ENCODE measurements at places on chromosomes 2 and 18.

- DNase-seq: no peak
Observed at GRCh38 chr2:136389809-136390208, 271.9 kb upstream of the CXCR4 start.

DNA sequence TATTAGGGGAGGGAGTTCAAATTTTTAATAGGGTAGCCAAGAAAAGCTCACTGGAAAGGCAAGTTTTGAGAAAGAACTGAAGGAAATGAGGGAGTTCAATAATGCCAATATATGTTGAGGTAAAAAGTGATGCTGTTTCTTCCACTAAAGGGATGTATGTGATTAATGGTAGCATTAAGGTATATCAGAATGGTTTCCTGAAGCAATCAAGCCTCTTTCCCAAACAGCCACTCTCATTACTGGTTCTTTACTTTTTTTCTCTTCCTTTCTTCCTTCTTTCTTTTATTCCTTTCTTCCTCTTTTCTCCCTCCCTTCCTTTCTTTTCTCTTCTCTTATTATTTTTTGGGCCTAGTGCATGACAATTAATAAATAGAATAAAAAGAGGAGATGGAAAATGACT lies 433.5 kb downstream of the SATB2 start:
- DNase-seq: no peak

DNA sequence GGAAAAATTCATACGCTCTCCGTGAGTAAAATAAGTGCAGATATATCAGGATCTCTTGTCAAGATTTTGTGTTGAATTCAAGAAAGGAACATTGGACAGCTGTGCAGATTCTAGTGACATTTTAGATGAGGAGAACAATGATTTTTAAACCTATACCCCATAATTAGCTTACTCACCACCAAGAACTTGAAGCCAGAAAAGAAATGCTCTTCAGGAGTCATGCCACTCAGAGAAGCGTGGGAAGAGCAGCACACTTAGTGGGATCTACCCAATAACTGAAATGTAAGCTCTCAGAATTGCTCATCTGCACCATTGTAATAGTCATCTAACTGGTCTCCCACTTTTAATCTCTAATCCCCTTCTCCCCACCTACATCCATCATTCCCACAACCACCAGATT lies 9.2 kb upstream of the ERMN start:
- DNase-seq: no peak

- no peak for DNase-seq
Observed at GRCh38 chr18:44135741-44136140, 544.9 kb upstream of the SETBP1 start.

GRCh38 chr2:210873631-210874030 lies 317.2 kb downstream of the CPS1 start:
- no peak for DNase-seq

- DNase-seq: no peak
Observed at GRCh38 chr18:47175283-47175897, 774 bp downstream of the IER3IP1 start.

GRCh38 chr2:147456779-147457178 lies 388.1 kb upstream of the ACVR2A start:
- no peak for DNase-seq

DNA sequence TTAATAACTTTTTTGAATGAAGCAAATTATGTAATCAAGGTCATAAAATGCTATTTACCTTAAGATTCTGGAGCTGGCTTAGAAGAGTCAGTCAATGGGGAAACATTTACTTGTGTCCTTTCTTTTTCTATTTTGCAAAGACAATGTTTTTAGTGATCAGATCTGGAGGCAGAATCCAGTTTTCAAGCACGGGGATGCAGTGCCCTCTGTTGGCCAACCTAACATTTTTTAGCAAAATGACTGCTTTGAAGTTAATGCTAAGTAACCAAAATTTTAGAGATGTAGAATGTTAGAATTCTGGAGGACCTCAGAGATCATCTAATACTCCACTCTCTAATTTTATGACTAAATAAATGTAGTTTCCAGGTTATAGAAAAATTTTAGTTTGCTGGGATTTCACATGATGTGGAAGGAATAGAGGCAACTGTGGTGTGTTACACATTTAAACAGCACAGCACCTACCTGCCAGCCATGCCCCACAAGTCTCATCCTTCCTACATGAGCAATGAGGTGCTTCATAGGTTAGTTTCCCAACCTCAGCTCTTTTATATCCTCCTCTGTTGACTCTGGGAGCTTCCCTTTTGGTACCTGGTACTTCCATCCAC lies 23.6 kb upstream of the SLC9A4 start:
- peak; percentile 9 for DNase-seq

DNA sequence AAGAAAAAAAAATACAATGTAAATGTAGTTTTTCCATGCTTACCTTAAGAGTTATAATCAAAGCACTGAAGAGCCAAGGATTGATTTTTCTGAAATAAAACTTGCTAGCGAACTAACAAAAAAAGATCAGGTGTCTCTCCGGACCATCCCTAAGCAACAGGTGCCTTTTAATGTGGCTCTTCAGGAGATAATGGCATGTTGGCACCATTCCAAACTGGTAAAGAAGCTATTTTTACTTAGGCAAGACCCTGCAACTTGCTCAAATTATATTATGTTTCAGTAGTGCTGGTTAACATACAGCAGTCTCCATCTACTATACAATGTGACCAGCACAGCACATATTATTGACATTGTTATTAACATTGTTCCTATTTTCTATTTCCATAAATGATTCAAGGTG lies 2.3 kb upstream of the GCC2 start:
- no peak for DNase-seq

DNA sequence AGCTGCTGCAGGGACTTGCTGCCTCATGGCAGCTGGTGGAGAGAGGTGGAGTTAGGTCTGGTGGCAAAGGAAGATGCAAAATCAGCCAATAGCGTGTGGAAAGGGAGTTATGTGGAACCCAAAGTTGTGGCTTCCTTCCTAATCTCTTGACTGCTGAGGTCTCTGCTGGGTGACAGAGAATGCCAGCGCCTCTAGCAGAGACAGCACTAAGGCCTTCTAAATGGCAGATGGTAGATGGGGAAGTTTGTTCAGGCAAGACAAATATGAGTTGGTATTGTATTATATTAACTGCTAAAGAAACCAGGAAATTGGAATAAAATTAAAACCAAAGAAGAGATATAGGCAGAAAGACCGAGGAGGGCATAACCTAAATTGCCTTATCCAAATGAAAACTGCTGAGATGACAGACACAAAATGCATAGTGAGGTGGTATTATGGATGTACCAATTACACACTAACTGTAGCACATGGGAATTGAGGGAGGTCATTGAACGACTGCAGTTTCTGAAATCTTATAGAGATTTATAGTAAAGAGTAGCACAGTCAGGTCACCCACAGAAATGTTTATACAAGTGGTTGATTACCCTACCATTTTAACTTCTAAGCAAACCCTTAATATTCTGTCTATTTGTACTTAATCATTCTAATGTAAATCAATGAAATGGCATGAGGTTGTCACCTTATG lies 246.6 kb upstream of the SESTD1 start:
- DNase-seq: peak; percentile 26

DNA sequence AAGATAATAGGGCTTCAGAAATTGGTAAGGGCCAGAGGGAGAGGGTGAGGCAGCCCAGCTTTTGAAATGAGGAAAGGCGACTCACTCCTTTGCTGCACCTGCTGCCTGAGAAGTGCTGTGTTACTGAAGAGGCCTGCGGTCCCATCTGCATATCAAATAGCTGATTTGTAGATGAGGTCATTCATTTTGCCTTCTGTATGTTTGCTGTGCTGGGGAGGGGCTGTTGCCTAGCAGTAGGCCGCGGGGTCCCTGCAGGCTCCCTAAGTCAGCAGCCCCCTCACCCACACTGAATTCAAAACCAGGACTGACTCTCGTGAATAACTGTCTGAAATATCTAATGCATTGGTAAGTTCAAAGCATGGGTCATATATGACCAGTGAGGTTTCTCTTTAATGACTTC lies 377.2 kb downstream of the SOX11 start:
- DNase-seq: peak; percentile 42

GRCh38 chr2:220143336-220143735 lies 515.9 kb downstream of the SLC4A3 start:
- DNase-seq: no peak

DNA sequence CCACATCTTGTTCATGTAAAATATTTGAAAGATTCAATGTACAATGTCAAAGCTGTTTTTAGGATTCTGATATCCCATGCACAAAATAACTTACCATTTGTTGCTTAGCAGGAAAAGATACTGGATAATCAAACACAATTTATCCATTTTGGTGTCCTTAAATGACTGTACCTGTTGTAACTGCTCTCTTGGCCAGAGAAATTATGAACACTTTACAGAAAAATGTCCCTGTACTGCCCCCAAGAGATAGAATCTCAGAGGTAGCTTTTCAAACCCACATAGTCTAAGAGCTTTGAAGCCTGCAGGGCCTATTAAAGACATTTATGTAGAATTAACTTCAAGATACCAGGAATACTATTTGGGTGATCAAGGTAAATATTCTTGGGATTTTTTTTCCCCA lies 12.2 kb upstream of the ME2 start:
- DNase-seq: no peak

DNA sequence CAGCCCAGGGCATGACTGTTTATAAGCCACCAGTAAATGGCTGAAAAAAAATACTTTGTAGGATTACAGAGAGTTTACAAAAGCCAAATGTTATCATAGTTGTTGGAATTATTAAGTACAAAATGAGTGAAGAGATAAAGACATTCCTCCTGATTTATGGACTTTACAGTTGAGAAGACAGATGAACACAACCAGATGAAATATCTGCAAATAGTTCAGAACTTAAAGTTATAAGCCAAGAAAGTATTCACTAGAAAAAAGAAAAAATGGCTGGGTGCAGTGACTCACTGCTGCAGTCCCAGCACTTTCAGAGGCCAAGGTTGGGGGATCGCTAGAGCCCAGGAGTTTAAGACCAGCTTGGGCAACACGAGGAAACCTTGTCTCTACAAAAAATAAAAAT lies 11.2 kb downstream of the PMAIP1 start:
- DNase-seq: no peak
